ENCODE measurements at places on chromosomes 1 and 21.

GRCh38 chr1:227191607-227192006 is 126.7 kb downstream of the CDC42BPA start:
- peaks cover 23% of the 10 kb centered on the region for H3K36me3 ChIP-seq
- no peak overlapping the region for H3K4me3 ChIP-seq
- DNase-seq = no peak
- no peaks in the 10 kb centered on the region for H3K27me3 ChIP-seq
- no peak overlapping the region for H3K27ac ChIP-seq

GRCh38 chr1:182877842-182878241 is 38.7 kb downstream of the DHX9 start:
- H3K27ac ChIP-seq = no peak overlapping the region
- H3K4me3 ChIP-seq = no peak overlapping the region
- peaks cover 99% of the 10 kb centered on the region for H3K36me3 ChIP-seq
- DNase-seq = no peak

GRCh38 chr1:31911994-31912780 is 26.0 kb downstream of the PTP4A2 start:
- no peaks in the 10 kb centered on the region for H3K4me1 ChIP-seq
- H3K27ac ChIP-seq = no peak overlapping the region
- peaks cover 10% of the 10 kb centered on the region for H3K36me3 ChIP-seq
- H3K27me3 ChIP-seq = no peaks in the 10 kb centered on the region
- H3K4me3 ChIP-seq = no peak overlapping the region
- no peak for DNase-seq

- H3K27ac ChIP-seq = no peak overlapping the region
- no peak for DNase-seq
- H3K27me3 ChIP-seq = no peaks in the 10 kb centered on the region
- peaks cover 44% of the 10 kb centered on the region for H3K36me3 ChIP-seq
- H3K4me1 ChIP-seq = peaks cover 12% of the 10 kb centered on the region
Measured at GRCh38 chr1:232954594-232955365, 4.4 kb downstream of the NTPCR start.

DNA sequence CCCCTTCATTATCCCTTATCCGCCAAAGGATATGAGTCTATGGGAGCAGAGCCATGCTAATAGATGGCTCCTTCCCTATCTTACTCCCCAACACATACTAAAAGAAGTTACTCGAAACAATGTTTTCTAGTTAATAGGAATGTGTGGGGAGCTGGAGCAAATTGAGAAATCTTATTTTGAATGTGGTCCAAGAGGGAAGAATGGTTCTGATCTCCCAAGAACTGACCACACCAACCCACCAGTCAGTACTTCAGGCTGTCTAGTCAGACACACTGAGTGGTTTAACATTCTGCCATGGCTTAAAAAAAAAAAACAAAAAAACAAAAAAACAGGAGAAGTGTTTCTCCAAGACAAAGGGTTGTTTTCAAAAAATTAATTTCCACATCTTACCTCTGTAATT is 31.5 kb upstream of the DNASE2B start:
- no peak overlapping the region for H3K27ac ChIP-seq
- H3K4me1 ChIP-seq = peaks cover 5% of the 10 kb centered on the region
- DNase-seq = no peak
- no peaks in the 10 kb centered on the region for H3K27me3 ChIP-seq

- H3K36me3 ChIP-seq = peaks cover 12% of the 10 kb centered on the region
- no peak overlapping the region for H3K27ac ChIP-seq
- H3K27me3 ChIP-seq = no peaks in the 10 kb centered on the region
- H3K4me3 ChIP-seq = no peak overlapping the region
- no peak for DNase-seq
Measured at GRCh38 chr1:115666702-115667101, 24.9 kb downstream of the VANGL1 start.

DNA sequence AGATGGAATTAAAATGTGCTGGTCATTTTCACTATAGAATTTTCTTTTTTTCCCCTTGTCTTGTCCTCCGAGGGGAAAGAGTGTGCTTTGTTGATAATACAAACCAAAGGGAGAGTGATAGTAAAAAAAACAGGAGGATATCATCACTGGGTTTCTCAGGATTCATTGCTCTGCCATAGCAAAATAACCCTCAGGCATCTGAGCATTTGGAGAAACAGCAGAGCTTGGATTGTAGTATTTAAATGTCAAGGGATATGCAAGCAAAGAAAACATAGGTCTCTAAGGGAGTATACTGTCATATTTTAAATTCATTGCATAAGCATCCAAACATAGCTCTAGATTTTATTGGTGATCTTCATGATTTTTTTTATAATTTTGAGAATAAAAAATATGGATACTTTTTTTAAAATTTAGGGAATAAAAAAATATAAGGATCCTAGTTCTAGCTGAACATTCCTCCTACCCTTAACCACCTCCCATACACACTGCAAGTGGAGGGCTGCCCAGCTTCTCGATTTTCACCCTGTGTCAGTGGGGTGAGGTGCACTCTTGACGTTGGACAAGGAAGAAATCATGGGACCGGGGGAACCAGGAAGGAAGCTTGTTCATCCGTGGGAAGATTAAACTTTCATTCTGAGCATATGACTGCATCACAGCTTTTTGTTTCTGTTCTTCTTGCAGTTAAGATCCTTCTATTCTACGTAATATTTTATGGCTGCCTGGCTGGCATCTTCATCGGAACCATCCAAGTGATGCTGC is 4.4 kb downstream of the ATP1B1 start:
- H3K4me3 ChIP-seq = no peak overlapping the region
- H3K27me3 ChIP-seq = no peaks in the 10 kb centered on the region
- peaks cover 14% of the 10 kb centered on the region for H3K4me1 ChIP-seq
- H3K27ac ChIP-seq = no peak overlapping the region
- no peak for DNase-seq

DNA sequence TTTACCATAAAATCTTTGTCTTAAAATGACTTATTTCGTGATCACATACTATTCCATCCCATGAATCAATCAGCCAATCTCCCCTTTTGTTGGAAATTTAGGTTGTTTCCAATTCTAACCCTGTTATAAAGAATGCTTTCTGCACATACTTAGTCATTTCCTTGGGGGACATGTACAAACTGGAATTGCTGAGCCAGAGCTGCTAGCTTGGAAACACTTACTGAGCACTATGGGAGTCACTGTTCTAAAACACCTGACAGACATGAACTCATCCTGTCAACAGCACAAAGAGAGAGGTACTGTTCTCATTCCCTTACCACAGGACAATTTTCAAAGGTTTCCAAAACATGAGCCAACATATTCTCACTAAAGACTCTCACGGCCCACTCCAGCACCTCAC is 32.1 kb downstream of the AK2 start:
- H3K4me3 ChIP-seq = no peak overlapping the region
- H3K4me1 ChIP-seq = peaks cover 11% of the 10 kb centered on the region
- peaks cover 5% of the 10 kb centered on the region for H3K36me3 ChIP-seq
- no peaks in the 10 kb centered on the region for H3K27me3 ChIP-seq

- no peaks in the 10 kb centered on the region for H3K4me1 ChIP-seq
- no peak for DNase-seq
- H3K27ac ChIP-seq = no peak overlapping the region
- H3K4me3 ChIP-seq = no peak overlapping the region
- no peaks in the 10 kb centered on the region for H3K27me3 ChIP-seq
- no peaks in the 10 kb centered on the region for H3K36me3 ChIP-seq
Measured at GRCh38 chr1:32910319-32910718, 9.1 kb upstream of the TMEM54 start.

DNA sequence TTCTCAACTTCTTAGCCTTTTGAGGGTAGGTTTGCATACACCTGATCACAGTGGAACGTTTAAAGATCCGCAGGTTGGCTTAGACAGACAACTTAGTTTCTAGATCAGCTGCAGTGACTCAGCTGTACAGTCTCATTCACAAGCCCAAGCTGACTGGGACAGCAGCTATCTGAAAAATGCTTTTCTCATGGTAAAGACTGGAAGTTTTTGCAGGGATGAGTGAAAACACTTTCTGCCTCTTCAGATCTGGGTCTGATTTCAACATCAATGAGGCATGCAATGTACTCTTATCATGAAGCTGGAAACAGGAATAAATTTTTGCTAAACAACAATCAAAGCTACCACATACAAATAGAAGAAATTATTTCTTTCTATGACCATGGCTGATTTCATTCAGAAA is 61.1 kb upstream of the PTBP2 start:
- no peaks in the 10 kb centered on the region for H3K36me3 ChIP-seq
- H3K4me1 ChIP-seq = no peaks in the 10 kb centered on the region
- DNase-seq = no peak
- H3K4me3 ChIP-seq = no peak overlapping the region

DNA sequence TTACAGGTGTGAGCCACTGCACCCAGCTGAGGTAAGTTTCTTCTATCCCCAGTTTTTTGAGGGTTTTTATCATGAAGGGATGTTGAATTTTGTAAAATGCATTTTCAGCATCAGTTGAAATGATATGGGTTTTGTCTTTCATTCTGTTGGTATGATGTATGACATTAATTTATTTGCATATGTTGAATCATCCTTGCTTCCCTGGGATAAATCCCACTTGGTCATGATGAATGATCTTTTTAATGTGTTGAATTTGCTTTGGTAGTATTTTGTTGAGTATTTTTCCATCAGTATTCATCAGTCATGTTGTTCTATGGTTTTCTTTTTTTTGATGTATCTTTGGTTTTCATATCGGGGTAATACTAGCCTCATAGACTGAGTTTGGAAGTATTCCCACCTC is 141.0 kb downstream of the RPS6KC1 start:
- no peaks in the 10 kb centered on the region for H3K27me3 ChIP-seq
- H3K4me1 ChIP-seq = no peaks in the 10 kb centered on the region
- no peak overlapping the region for H3K4me3 ChIP-seq
- no peaks in the 10 kb centered on the region for H3K36me3 ChIP-seq
- H3K27ac ChIP-seq = no peak overlapping the region
- no peak for DNase-seq

GRCh38 chr1:225465793-225466517 is 38.1 kb upstream of the LBR start:
- peak overlapping the region; percentile 82 for H3K27ac ChIP-seq
- no peak for DNase-seq
- H3K4me3 ChIP-seq = no peak overlapping the region
- H3K27me3 ChIP-seq = no peaks in the 10 kb centered on the region
- peaks cover 31% of the 10 kb centered on the region for H3K4me1 ChIP-seq

DNA sequence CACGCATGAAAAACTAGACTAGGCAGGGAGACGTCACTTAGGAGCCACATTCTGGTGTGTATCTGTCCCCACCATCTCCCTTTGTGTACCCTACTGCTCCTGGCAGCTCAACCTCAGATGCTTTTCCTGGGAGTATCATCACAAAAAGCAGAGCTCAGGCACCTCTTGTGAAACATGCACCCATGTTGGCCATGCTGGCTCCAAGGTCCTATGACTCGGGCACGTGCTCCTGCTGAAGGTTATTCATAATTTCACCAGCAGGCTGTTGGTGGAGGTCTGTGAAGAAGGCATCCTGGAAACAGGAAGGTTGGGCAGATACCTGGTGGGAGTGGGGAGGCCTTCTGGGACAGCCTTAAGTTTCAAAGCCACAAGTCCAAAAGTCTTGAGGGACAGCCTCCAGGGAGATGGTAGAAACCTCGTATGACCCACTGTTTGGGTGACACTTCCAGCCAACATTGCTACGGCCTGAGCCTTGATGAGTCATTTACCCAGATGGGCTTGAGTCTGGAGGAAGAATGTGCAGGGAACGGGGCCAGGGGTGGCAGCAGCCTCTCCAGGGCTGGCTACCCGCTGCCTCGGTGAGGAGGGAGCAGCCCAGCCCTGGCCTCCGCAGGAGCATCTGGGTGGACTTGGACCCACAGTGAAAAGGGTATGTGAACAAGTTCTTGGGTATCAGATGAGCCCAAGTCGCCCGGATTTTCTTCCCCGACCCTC is 75.8 kb downstream of the PGBD5 start:
- no peak for DNase-seq
- H3K4me1 ChIP-seq = no peaks in the 10 kb centered on the region
- H3K27me3 ChIP-seq = no peaks in the 10 kb centered on the region
- H3K27ac ChIP-seq = no peak overlapping the region
- no peaks in the 10 kb centered on the region for H3K36me3 ChIP-seq
- no peak overlapping the region for H3K4me3 ChIP-seq

- no peaks in the 10 kb centered on the region for H3K27me3 ChIP-seq
- no peak for DNase-seq
- H3K4me3 ChIP-seq = no peak overlapping the region
- no peak overlapping the region for H3K27ac ChIP-seq
- no peaks in the 10 kb centered on the region for H3K4me1 ChIP-seq
- no peaks in the 10 kb centered on the region for H3K36me3 ChIP-seq
Measured at GRCh38 chr1:55571767-55572166, 356.6 kb upstream of the USP24 start.

DNA sequence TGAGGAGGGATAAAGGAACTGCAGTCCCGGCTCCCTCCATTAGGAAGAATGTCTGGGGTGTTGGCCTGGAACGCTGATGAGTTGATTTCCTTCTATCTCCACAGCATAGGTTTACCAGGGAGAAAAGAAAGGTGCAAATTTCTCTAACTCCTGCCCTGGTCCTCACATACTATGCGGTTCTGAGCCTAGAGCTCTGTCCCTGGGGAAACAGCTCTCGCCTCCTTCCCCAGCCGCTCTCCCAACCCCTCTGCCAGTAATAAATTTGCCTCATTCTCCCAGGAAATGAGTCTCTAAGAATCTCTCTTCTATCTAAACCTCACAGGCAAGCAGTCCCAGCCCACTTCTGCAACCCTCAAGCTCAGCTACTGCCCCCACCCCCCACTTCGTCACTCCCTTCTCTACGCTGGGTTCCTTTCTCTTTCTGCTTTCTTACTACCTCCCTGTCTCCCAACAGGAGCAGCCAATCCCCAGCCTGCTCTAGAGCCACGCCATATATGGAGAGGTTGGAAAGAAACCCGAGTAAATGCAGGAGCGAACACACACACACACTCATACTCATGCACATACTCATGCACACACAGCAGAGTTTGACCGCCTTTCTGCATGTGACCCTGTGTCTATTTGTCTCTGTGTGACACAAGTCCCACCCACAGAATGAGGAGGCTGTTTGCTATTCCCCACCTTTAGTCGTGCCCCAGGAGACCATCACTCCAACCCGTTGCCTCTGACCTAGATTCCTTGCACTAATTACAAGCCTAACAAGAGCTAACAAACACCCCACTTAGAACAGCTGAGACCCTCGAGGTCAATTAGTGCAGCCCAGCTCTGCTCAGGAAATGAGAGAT is 13.4 kb downstream of the PLEKHO1 start:
- peaks cover 16% of the 10 kb centered on the region for H3K36me3 ChIP-seq
- peaks cover 27% of the 10 kb centered on the region for H3K4me1 ChIP-seq
- peak overlapping the region; percentile 96 for H3K27ac ChIP-seq
- peak overlapping the region; percentile 16 for H3K4me3 ChIP-seq
- peak; percentile 83 for DNase-seq

- H3K27me3 ChIP-seq = no peaks in the 10 kb centered on the region
- no peak overlapping the region for H3K4me3 ChIP-seq
- H3K36me3 ChIP-seq = no peaks in the 10 kb centered on the region
- DNase-seq = no peak
- H3K27ac ChIP-seq = no peak overlapping the region
Measured at GRCh38 chr21:37618081-37618480, 251.5 kb downstream of the DYRK1A start.

- no peak overlapping the region for H3K4me3 ChIP-seq
- DNase-seq = no peak
- peaks cover 55% of the 10 kb centered on the region for H3K36me3 ChIP-seq
Measured at GRCh38 chr1:14666373-14666772, 67.9 kb downstream of the KAZN start.

Data from neuronal stem cell (in vitro differentiated cells).